ENCODE measurements at places on chromosomes 5 and 9.

DNA sequence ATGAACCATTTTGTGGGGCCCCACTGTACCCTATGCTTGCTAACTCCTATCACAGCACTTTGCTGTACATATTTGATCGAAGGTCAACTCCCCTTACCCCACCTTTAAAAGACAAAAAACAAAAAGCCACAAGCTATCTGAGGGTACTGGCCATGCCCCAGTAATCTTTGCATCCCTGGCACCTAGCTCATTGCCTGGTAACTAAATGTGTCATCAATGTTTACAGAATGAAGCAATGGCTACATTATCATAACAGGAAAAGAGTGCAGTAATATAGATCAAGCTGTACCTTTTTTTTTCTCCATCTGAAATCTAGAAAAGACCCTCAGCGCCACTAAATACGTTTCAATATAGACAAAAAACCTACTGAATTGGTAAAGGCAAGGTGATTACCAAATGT, 188.0 kb downstream of the ELAVL2 start:
- DNase-seq, result no peak

GRCh38 chr9:133789778-133790177, 51.6 kb upstream of the SARDH start:
- no peak for DNase-seq

DNA sequence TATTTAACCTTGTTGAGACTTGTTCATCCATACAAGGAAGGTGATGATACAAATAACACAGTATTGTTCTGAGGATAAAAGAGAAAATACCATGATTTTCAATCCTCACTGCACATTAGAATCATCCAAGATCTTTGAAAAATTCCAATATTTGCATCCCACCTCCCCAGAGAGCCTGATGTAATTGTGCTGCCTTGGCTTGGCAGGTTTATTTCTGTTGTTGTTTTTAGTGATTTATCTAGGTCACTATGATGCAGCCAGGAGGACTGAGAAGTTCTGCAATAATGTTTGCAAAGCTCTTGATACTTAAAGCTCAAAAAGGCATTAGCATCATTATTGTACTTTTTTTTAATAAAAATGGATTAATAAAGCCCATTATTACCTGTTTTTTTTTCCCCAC, 67.0 kb upstream of the NMUR2 start:
- no peak for DNase-seq

DNA sequence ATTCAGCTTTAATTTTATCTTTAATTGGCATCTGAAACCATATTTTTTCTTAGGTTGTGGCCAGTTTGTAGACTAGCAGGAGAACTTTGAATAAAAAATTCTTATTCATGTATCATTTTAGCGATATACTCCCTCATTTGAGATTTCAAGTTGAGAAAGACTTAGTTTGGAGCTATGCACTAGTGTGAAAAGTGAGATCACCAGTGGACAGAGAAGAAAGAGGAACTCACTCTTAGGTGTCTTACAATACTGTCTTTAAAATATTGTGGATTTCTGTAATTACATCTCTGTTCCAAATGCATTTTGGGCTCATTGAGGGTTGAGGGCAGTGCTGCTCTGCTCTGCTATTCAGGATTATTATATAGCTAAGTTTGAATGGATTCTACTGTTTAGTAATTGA, 54.7 kb downstream of the NAA35 start:
- no peak for DNase-seq

DNA sequence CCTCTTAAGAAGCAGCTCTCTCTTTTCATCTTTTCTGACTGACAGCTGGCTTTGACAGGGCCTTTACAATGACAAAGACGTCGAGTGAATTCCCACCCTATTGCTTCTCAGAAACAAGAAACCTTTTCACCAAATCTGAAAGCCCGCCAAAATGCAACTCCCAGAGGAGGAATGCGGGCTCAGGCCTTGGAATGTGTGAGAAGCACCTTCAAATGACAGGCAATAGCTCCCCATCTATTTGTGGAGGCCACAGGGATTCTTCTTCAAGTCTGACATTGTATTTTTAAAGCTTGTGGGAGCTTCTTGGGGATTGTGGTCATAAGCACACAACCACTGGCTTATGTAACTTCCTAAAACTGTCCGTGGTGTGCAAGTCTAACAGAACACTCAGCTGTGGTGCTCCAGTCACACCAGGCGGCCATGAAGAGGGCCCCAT, 72.7 kb downstream of the DPYSL3 start:
- DNase-seq, result no peak

- no peak for DNase-seq
Measured at GRCh38 chr5:14757850-14758249, 93.3 kb downstream of the OTULIN start.

GRCh38 chr5:110371011-110371724, 355.3 kb downstream of the TMEM232 start:
- DNase-seq, result no peak

DNA sequence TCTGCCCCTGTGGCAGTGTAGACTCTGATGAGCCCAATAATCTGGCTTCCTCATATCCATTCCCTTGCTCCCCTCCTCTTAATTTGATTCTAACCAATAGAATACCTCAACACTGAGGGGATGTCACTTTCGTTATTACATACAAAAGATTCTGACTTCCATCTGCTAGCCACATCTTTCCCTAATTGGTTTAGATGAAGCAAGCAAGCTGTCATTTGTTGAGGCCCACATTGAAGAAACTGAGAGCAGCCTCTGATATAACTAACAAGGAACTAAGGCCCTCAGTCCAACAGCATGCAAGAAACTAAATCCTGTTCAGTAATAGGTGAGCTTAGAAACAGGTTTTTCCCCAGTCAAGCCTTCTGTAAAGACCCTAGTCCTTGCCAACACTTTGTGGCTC, 5.8 kb downstream of the ADAMTS6 start:
- no peak for DNase-seq

DNA sequence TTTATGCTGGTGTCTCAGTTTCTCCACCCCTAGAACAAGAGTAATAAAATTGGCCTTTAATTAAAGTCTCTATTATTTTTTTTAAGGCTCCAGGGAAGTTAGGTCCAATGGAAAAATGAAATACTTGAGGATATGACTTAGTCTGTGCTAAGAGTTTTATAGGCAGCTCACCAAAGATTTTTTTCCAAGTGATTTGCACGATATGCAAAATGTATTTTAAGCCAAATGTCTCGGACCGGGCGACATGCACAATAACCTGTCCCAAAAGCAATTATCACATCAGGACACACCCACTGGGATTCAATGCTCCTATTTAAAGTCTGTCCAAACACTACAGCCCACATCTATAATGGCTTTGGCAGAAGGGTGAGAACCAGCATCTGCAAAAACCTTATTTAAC, 136.1 kb upstream of the ANKH start:
- no peak for DNase-seq

GRCh38 chr9:114864471-114864870, 58.6 kb upstream of the TNFSF15 start:
- no peak for DNase-seq

Data from stimulated activated CD8-positive, alpha-beta memory T cell treated with anti-CD3 and anti-CD28 coated beads, Interleukin-15, amount 100 ng/mL, for 4 hours (primary cell).